ENCODE measurements at places on chromosomes 4 and X.

GRCh38 chr4:17911608-17912007, 100.8 kb downstream of the NCAPG start:
- DNase-seq, result no peak

DNA sequence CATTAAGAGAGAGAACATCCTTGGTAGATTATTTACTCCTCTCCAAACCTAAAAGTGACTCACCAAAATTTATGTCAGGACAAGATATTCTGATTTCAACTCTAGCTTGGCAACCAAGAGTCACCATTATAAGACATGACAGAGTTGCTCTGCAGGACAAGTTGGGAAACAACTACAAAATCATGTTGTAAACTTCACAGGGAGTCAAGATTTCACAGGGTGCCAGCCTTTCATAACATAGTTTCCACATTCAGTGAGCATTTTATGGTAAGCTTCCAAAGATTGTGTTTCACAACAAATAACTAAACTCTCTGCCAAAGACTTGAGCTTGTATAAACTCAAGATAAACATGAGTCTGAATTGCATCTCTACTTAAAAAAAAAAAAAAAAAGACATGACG, 121.0 kb upstream of the DIAPH2 start:
- DNase-seq, result no peak

DNA sequence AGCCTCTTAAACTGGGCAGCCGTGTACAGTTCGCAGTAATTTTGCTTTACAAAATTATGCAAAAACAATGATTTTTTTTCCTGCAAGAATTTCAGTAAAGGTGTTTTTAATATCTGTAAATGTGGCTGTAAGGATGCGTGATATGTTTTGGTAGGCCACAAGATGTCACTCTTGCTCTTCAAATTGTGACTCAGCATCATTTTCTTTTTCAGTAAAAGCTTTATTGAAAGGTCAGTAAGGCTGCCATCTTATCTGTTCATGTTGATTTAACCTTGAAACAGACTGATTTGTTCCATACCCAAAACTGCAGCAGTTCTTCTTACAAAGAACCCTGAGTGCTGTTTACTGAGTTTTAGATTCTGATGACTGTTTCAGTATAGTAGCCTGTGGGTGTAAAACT, 39.9 kb downstream of the TXLNG start:
- peak; percentile 20 for DNase-seq

DNA sequence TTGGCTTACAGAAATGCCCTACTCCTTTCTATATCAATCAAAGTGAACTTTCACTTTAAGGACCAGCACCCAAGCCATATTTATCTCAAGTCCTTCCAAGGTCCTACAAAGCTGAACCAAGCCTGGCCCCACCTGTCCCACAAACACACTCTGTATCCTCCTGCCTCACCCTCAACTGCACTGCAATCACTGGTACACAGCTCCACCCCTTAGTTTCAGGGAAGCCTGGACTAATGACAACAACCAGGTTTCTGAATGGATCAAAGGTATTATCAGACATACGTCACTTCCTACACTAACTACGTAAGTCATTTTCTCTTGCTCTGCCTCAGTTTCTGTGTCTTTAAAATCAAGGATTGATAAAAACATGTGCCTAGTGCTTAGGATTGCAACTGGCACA, 205.6 kb upstream of the HS3ST1 start:
- no peak for DNase-seq

GRCh38 chr4:183306811-183307210, 13.3 kb downstream of the CLDN22 start:
- DNase-seq, result no peak

- DNase-seq, result no peak
These were observed 120.0 kb upstream of the ZDHHC15 start for GRCh38 chrX:75642811-75643361.

DNA sequence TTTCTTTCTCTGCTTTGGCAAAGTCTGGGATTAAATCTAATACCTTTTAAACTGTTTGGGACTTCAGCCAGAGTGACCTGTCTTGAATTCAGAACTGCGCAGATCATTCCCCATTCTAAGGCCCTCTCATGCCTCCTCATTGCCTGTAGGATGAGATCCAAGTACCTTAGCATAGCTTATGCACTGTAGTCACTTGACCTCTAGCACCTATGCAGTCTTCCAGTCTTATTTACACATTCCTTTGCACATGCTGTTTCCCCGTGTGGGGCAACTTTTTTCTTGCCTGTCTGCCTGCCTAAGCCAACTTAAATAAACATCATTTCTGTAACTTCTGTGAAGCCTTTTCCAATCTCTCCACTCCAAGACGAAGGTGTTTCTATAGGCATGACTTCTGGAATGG, 68.4 kb downstream of the AR start:
- DNase-seq, result no peak

DNA sequence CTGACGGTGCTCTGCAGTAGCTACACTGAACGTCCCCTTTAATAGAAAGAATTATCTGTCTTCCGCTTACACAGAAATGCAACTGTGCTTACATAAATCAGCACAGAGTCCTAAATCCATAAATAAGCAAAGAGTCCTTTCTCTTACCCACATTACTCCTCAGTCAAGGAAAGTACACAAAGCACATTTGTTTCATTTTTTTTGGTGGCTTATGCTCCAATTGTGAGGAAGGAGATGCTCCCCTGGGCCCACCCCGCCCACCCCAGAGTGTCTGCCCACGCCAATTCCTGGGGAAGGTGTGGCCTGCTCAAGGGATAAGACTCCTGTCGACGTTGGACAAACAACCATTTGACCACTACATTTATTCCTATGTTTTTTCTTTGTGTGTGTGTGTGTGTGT, 53.8 kb downstream of the CPLX1 start:
- DNase-seq, result no peak

DNA sequence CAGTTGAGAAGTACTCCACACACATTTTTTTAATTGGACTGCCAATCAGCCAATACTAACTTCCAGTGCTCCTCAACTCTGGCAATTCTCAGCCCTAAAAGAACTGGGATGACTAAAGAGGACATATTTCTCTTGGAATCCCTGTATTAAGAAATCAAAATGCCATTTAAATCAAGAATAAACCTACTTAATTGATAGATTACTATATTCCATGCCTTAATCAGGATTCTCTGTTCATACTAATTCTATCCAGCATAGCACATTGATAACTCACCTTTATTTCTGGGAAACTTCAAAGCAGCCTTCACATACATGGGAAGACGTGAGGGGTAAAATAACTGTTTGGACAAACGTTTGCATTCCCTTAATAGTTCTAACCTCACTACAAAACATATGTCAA, 93.0 kb upstream of the DKK2 start:
- DNase-seq, result no peak

GRCh38 chr4:5796976-5797375, 86.0 kb downstream of the EVC start:
- no peak for DNase-seq

- no peak for DNase-seq
These were observed 17.8 kb upstream of the RPL39 start for GRCh38 chrX:119809185-119809666.

- no peak for DNase-seq
These were observed 21.9 kb downstream of the MAOA start for GRCh38 chrX:43677993-43678392.

GRCh38 chr4:1797861-1798579, 4.9 kb downstream of the FGFR3 start:
- DNase-seq, result no peak

GRCh38 chr4:25367004-25367621, 9.9 kb upstream of the ANAPC4 start:
- peak; percentile 2 for DNase-seq

- no peak for DNase-seq
These were observed 15.3 kb downstream of the SEPSECS start for GRCh38 chr4:25144870-25145481.

DNA sequence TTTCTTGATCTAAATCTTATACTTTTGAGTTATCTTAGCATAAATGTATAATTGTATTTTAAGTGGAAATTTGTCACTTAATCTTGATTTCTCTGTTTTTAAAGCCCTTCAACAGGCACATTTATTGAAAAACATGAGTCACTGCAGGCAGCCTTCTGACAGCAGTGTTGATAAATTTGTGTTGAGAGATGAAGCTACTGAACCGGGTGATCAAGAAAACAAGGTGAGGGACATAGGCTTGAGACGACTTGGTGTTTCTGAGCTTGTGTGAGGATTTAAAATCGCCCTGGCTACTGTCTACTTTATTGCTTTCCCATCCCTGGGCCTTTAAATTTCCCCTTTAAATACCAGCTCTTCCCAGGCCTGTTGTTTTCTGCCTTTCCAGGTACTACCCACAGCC, 55.7 kb downstream of the HTT start:
- no peak for DNase-seq

DNA sequence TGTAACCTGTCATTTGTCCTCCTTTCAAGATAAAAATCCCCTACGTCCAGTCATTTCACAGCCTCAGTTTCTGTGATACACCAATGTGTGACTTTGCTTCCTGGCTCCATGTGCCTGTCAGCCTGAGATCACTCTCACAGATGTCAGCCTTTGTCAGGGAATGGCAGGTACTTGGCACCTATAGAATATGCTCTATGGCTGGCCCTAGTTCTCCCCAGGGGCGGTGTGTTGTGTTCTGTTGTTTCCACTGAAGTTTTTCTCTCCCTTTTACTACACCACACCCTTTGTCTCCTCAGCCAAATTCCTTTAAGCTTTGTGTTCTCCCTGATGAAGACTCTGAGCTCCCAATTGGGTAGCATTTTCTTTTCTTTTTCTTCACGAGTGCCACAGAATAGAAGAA, 81.7 kb downstream of the ALPK1 start:
- no peak for DNase-seq

- no peak for DNase-seq
These were observed 22.1 kb downstream of the DGKK start for GRCh38 chrX:50448565-50448964.

DNA sequence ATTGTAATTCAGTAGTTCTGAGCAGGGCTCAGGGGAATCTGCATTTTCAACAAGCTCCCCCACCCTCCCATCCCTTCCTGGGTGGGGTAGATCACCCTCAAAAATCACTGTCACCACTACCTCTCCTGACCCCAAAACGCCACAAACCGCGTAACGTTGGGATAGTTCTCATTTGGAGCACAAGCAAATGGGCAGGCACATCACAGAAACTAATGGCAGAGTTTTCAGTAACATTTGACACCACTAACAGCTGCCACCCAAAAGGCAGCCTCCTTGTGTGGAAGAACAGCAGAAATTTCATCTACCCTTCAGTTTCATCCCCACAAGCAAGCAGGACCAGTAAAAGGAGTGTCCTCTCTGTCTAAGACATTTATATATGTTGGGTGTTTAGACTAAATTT, 132.7 kb downstream of the PALLD start:
- DNase-seq, result no peak

DNA sequence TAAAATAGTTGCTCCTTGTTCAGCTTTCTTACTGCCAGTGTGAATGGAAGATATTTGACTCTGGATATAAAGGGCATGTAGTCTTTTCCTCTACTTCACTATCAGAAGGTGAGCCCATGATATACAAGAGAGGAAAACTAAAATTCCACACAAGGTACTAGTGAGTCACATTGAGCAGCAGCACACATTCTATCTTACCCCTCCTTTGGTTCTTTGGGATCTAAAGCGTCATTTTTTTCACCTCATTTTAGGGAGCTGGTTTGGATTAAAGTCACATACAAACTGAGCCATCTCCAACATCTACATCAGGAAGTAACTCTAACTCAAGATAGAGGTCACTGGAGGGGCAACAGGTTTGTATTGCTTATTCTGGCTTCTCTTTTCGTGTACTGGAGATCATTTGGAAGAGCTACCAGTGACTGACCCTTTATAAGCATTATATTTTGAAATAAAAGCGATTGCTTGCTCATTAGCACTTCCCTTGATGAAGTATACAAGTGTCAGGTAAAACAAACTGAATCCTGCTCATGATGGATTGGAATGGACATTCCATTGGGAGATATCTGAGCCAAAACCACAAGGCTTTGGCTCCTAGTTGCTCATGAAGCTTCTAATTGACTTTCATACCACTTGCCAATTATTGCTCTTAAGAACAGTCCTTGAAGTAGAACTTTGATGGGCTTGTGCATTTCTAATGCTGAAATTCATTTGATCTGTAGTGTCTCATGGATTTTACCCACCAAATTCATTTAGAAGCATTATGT, 124.1 kb downstream of the SPCS3 start:
- DNase-seq, result no peak

DNA sequence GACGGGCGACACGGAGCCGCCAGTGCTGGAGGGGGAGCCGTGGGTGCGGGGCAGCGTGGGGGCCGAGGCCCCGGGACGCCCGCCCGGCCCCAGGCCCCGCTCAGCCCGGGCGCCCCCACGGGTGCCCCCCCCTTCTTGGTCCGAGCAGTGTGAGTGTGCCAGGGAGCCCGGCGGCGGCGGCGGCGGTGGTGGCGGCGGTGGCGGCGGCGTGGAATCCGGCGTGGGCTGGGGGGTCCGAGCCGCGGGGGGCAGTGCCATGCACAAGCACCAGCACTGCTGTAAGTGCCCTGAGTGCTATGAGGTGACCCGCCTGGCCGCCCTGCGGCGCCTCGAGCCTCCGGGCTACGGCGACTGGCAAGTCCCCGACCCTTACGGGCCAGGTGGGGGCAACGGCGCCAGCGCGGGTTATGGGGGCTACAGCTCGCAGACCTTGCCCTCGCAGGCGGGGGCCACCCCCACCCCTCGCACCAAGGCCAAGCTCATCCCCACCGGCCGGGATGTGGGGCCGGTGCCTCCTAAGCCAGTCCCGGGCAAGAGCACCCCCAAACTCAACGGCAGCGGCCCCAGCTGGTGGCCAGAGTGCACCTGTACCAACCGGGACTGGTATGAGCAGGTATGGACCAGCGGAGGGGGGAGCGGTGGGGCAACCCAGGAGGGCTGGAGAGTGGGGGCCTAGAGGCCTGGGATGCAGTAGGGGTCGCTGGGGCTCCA, 466 bp downstream of the DLG3 start:
- no peak for DNase-seq

All from GDM1 (cell line).